Hippocampal formation (tissue), 2 donors: ENCODE measurements at places on chromosomes 6 and 20.
A peak's percentile ranks its signal among the peaks of the same experiment; 100 is the strongest.

GRCh38 chr20:4135385-4136077 lies 120.2 kb upstream of the RNF24 start:
- DNase-seq: no peak

GRCh38 chr6:140079328-140079727 lies 704.9 kb upstream of the CITED2 start:
- DNase-seq: no peak

- peak; percentile 35 for DNase-seq
Measured at GRCh38 chr20:57628047-57628961, 8.1 kb upstream of the ZBP1 start.

GRCh38 chr6:87944541-87944954 lies 103.1 kb upstream of the SPACA1 start:
- DNase-seq: no peak

DNA sequence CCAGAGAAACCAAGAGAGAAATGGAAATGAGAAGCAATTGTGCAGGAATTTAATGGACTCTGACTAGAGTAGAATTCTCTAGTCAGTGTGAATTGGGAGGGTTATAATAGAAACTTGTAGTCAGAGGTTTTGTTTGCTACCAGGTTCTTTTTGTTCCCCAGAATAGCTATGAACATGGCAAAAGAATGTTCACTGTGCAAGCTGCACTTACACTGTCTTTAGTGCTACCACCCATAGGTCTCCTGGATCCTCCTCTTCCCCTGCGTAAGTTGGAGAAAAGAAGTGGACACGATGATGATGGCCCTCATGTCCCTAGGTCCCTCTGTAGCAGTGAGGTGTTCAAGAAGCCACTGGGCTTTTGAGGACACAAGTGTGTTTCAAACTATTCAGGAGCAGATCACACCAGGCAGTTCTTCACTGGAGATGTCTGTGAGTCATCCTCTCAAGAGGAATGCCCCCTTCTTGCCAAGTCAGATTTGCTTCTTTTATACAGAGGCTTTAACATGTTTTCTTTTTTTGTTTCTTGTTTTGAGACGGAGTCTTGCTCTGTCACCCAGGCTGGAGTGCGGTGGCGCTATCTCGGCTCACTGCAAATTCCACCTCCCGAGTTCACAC lies 47.6 kb upstream of the SMIM8 start:
- DNase-seq: no peak

DNA sequence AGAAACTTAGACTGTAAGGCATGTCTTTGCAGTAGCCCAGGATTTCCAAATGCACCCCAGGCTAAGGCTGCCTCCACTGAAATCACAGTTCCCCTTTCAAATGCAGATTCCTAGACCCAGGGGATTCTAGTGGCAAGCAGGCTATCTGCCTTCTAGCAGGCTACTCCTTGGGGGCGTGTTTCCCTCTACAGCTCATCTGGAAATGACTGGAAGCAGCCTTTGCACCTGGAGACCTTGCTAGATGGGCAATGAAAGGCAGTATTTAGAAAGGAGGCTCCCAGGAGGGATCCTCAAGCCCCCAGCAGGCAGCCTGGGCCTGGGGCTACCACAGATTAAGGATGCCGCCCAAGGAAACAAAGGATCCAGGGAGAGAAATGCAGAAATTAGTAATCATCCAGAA lies 26.0 kb upstream of the SYNDIG1 start:
- no peak for DNase-seq

DNA sequence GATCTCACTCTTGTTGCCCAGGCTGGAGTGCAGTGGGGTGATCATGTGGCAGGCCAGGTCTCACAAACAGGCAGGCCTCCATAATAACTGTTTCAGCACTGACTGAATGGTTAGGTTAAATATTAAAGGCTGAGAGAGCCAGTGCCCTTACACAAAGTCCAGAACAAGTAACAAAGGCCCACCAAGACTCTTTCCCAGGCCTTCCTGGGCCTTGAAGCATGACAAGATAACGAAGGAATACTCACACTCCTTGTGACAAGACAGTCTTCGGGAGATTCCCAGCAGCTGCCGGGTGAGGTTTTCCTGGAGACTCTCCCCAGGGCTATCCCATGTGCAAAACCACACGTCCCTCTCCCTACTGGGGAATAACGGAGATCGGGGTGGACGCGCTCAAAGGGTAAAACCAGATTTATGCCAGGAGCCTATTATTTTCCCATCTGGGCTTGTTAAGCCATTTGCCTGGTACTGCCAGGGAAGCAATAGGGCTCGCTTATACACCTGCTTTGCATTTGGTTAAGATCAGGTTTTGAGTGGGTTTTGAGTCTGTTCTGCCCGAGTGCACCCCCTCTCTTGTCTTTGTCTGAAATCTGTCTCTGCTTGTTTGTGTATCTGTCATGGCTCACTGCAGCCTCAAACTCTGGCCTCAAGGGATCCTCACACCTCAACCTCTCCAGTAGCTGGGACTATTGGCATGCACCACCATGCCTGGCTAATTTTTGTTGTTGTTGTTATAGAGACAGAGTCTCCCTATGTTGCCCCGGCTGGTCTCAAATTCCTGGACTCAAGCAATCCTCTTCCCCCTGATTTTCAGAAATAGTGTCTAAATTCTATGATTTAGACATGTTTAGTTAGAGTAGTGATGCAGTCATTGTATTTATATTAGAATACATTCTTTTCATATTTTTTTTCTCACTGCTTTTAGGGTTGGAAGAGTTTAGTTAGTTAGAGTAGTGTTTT lies 1.4 kb upstream of the ENPP3 start:
- no peak for DNase-seq

DNA sequence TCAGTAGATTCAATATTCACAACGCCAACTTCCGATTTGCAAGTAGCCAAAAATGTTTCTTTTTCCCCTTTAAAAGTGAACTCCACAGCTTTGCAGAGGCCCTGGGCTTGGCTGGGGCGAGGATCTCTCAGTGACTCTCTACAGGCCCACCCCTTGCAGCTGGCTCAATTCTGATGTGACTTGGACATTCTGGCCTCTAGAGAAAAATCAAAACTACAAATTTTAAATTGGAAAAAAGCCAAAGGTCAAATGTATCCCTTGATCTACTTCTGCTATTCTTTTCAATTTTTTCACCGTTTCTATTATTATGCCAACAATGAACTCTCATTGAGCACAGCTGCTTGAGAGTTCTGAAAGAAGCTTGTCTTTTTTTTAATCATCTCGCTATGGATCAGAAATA lies 245.9 kb upstream of the HS3ST5 start:
- no peak for DNase-seq

DNA sequence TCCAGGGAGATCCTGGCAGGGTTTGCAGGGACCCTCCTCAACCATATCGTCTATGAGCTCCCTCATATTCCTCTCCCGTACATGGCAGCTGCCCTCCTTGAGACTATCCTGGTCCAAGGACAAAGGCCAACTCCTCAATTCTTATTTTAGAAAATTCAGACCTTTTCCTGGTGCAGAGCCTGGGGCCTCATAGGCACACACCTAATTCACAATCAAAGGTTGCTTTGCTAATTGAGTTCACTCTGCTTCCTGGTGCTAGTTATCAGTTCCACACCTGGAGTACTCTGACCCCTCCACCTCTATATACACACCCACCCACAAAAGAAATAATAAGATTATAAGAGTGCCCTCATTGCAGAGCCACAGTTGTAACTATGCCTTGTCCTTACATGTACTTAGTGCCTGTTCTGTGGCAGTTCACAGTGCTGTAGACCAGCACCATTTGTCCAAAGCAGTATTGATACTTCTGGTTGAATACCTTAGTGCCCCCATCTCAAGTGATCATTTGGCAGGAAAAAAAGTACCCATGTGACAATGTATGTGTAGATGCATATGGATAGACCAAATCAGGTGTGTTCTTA lies 38.7 kb downstream of the GSS start:
- no peak for DNase-seq

DNA sequence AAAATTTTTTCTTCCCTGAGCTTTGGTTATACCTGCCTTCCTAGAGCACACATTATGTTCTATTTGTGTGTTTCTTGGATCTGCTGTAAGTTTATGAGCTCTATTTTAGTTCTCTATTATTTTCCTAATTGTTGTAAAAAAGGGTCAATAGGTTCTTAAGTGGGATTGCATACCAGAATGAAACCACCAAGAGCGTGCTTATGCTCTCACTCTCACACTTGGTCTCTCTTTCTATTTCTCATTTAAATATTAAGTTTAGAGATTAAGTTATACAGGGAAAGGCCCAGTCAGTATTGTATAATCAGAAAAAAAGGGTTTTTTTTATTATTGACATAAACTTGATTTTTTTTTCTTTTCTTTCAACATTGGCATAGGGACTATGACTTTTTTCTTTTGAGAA lies 96.8 kb downstream of the RIMS1 start:
- DNase-seq: no peak

GRCh38 chr6:128024969-128025368 lies 124.1 kb upstream of the THEMIS start:
- DNase-seq: no peak

DNA sequence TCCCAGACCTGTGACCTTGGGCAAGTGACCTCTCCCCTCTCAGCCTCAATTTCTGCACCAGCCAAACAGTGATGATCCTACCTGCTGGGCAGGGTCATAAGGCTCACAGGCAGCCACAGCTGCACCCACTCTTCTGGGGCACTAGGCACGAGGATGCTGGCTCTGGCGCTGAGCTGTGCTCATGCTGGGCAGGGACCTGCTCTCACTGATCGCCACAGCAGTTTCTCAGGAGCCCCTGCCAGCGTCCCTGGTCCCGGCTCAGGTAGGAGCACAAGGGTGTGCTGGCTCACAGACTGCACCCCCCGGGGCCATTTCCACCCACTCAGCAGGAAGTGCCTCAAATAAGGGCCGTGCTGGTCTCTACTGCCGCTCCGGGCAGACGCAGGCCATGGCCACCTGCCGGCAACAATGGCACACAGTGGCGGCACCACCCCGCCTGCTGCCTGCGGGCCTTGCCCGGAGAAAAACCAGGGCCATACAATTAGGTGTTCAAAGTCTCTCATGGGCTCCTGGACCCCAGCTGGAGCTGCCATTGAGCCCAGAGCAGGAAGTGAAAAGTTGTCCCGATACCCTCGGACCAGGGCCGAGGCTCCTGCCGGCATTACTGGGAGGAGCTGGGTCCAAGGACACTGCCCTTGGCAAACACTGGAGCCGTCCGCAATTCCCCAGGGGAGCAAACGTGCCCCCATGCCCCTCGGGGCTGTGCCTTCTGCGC lies 4.6 kb upstream of the CABLES2 start:
- DNase-seq: no peak

DNA sequence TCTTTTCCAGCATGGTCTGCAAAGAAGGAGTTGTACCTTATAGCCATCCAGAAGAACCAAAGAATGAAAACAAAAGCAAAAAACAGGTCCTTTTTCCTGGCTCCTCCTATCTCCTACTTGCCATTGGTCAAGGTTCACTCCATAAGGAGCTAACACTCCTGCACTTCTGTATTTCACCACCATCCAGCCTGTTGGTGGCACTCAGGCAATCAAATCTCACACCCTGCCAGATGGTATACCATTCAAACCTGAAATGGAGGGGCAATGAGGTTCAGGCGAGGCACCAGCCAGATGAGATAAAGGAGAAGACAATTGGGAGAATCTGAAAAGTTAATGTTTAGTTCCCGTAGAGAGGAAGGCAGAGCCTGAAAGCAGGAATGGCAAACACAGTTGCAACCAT lies 203.8 kb downstream of the ALDH8A1 start:
- DNase-seq: no peak

DNA sequence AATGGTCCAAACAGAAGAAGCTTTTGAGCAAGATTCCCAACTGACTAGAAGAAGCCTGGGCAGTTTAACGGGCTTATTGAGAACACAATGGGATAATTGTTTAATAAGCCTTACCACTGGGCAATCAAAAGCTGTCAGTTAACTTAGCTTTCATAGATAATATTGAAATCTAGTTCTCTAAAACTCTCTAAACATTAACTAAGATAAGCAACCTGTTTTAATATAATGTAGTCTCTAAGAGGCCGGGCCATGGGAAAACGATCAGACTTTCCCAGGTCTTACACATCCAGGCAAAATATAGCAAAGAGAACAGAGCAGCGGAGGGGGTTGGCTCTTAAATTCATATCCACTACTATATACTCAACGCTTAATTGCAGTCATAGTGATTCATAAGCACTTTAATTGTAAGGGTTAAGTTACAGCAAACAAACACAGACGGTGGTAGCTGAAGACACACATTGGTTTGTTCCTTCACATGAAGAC lies 128.0 kb upstream of the FAM83B start:
- DNase-seq: no peak

DNA sequence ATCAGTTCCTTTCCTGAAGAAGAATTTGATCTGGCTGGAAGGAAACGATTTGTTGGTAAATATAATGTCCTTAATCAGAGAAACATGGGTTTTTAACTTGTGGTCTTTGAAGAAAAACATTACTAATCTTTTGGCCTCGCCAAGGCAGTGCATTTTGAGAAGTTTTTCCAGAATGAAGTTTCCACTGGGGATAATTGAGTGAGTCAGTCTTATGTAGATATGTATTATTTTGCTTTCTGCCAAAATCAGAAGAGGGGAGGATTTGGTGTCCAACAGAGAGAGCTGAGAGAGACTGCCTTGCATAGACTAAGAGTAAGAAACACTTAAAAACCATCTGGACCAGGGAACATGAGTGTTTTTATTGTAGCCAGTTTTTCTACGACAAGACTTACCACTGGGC lies 79.9 kb downstream of the FNDC1 start:
- DNase-seq: no peak

- no peak for DNase-seq
Measured at GRCh38 chr6:34867484-34867883, 20.4 kb downstream of the TAF11 start.

- no peak for DNase-seq
Measured at GRCh38 chr20:39651645-39652325, 689.6 kb downstream of the DHX35 start.
